ENCODE measurements at places on chromosomes 5 and 9.

- no peak for DNase-seq
These were observed 529.5 kb downstream of the AGTPBP1 start for GRCh38 chr9:85212209-85212608.

- no peak for DNase-seq
These were observed 52.4 kb downstream of the NREP start for GRCh38 chr5:111704452-111705085.

DNA sequence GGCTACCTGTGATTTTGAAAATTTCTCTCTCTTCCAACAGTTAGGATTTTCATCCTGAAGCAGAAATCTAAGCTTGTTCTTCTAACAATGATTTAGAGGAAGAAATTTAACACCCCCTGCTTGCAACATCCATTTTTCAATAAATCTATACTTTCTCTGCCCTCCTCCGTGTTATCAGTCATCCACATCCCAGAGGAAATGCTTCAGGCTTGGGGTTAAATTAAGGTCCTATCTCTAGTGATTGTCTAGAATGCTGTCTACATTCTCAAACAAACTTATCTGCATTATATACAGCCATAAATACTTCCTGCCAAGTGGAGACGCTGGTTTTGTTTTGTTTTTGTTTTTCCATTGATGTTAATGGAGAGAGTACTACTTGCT lies 371.0 kb downstream of the CSNK1G3 start:
- DNase-seq, result no peak

- no peak for DNase-seq
These were observed 4.9 kb downstream of the NR4A3 start for GRCh38 chr9:99826579-99826978.

DNA sequence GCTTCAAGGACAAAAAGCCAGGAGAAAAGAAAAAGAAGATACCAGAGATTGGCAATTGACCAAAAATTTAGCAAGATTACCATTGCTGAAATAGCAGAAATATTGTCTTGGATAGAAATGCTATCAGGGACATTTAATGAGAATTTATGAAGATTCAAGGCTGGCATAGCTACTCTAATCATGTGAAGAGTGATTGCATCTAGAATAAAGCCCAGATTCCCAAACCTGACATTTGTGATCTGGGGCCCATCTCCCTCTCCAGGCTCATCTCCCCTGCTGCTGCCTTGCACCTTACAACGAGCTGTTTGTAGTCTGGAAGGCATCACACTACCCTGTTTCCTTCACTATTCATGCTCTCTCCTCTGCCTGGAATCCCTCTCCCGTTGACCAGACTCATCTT lies 114.5 kb downstream of the C9orf152 start:
- no peak for DNase-seq

GRCh38 chr5:33231214-33231710 lies 209.5 kb upstream of the TARS1 start:
- no peak for DNase-seq

DNA sequence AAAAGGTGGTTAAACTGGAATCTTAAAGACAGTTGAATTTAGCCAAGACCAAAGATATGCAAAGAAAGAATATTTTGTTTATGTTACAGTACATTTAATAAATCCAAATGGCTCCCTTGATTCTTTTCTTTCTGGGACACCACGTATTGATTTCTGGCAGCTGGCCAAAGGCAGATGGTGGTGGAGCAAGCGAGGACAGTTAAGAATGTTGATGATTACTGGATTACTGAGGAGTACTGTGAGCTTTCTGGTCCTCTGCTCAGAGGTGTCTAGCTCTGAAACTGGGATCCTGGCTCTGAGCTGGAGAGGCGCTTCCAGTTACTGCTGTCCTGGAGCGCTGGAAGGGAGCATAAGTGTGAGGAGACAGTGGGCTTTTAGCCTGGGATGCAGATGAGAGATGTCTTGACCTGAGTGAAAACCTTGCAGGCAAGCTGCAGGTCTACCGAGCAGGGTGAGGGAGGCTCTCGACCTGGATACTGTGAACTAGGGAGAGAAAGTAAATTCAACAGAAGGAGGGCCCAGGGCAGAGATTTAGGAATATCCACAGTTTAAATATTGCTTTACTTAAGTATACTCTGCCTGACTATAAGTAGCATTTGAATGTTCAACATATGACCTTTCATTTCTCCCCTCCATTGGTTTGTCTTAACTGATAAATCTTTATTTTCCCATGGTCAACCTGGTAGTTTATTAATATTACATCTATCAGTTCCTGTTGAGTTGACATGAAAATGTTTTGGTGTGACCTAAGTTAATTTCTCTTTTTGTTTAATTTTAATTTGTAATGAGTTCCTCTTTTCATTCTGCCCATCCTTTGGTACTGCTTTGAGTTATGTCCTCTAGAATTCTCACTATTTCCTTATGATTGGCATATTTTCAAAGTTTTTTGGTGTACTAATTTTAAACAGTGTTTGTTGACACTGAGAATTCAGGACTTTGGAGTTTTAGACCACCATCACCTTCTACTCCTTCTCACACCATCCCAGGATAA lies 3.7 kb downstream of the SYK start:
- no peak for DNase-seq

GRCh38 chr5:14208071-14209021 lies 65.2 kb downstream of the TRIO start:
- no peak for DNase-seq

DNA sequence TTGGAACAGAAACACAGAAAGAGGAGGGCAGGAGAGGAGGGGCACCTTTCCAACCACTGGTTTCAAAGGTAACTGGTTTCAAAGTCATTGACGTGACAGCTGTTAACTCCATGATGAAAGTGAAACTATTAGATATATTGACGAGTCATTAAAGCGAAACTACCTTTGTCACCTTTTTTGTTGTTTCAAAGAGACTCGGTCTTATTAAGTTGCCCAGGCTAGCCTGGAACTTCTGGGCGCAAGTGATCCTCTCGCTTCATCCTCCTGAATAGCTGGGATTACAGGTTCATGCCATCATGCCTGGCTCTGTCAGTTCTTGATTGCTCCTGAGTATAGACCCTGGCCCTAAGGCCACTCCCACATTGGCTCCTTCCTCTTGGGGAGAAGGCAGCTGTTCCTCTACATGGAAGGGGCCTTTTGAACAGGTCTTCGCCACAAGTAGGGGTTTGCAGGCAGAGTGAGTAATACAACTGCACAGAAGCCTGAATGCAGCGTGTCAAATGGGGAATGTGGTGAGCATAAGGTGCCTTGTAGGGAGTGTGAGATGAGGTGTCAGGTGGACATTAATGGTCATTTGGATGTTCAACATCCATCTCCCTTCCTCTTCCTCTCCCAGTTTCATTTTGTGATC lies 3.4 kb upstream of the F12 start:
- no peak for DNase-seq

DNA sequence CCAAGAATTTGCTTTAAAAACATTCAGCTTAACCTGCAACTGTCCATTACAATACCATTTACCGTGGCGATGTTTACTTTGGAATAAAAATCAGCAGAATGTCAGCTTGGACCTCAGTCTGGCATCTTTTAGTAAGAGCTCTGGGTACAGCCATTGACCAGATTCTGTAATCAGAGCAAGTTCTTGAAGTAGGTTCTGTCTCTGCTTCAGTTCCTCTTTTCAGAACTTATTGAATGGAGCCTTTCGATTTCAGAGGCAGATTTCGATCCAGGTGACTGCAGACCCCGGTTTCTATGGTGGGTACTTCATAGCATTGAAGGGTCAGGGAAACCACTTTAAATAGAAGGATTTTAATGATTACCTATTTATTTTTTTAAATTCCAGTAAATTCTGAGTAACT lies 53.4 kb upstream of the SV2C start:
- no peak for DNase-seq

GRCh38 chr9:19440823-19441580 lies 32.2 kb downstream of the ACER2 start:
- DNase-seq, result no peak

- DNase-seq, result no peak
These were observed 79.2 kb upstream of the SPIN1 start for GRCh38 chr9:88308831-88309560.

DNA sequence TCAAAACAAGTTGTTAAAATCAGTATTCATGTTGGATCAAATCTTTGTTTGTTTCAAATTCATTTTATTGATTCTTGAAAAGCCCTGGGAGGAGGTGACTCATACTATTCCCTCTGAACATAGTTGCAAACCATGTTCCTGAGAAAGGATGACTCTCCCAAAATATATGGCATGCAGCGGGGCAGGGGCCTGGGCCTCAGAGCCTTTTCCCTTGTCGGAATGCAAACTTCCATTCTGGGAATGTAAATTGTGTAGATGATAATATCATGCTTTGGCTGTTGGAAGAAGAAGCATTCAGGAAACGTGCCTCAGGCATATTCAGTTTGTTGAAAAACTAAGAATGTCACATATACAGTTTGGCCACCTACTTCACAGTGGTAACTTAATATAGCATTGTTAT lies 242.0 kb downstream of the AUH start:
- DNase-seq, result no peak

GRCh38 chr5:72307573-72307967 lies 12.5 kb downstream of the MRPS27 start:
- DNase-seq, result no peak

GRCh38 chr9:72696511-72696910 lies 175.1 kb downstream of the TMC1 start:
- no peak for DNase-seq

DNA sequence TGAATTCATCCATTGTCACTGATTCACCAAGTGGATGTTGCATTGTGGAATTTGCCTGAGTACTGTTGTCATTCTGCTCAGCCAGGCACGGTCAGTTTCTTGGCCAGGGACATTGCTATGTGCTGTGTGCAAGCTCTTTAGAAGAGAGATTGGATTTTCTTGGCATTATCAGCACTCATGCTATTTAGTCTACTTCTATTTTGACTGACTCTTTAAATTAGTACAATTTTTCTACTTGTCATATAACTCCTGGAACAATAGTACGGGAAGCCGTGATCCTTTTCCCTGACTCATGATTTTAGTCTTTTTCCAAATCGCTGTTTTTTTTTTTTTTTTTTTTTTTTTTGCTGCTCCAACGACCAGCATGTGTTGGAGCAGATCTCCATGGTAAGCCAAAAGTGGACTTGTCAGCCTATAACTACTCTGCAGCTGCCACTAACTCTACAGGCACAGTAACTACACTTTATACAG lies 129.7 kb downstream of the CDC42SE2 start:
- no peak for DNase-seq

DNA sequence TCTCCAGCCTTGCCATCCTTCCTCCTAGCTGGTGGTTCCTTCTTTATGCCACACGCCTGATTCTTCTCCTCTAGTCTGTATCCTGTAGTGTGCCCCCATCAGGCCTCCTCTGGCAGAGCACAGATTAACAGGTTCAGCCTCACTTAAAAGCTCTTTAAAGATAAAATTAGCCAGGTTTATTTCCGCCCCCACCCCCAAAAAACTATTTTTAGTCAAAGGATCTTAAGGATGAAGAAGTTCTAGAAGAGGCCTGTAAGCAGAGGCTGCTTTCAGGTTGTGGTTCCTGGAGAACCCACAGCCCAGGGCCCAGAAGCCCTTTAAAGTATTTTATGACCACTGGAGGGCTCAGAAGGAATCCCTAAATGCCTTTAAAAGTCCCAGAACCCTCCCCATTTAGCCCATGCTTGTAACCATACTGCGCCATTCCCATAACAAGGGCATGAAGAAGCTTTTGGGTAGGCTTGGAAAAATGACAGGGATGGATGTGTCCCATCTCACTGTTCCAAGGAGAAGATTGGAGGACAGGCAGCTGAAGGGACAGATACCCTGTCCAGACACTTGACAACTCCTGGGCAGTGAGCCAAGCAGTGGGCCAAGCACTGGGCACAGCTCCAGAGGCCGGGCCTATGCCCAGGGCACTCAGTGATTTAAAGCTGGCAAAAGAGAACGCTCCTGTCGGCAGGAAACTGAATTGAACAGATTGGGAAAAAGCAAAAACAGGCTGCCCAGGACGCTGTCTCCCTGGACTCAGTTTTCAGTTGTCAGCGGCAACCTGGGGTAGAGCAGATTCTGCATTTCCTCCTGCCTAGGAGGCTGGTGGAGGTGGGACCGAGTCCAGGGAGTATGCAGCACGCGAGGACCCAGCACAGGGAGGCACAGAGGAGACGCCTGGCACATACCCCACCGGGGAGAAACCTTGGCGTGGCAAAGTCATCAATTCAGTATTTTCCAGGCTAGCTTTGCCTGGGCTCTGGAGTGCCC lies 106.3 kb upstream of the SSBP2 start:
- no peak for DNase-seq

DNA sequence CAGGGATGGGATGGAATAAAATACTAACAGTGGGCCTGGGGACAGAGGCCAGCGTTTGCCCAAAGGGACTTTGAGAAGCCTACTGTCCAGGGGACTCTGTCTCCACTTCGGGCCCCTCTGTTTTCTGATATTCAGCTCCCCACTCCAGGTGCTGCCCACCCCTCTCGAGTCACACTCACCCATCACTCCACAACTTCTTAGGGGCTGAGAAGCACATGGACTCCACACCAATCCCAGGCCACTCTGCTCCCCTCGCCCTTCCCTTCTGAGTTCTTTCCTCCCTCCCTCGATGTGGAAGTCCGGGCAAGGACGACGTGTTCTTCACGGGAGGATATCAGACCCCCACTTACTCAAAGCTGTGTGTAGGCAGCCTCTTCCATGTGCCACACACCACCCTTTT lies 124.5 kb downstream of the BARX1 start:
- peak; percentile 31 for DNase-seq

- no peak for DNase-seq
These were observed 731.3 kb downstream of the DTWD2 start for GRCh38 chr5:118257066-118257465.

Measured in Peyer's patch (tissue), 4 donors.